ENCODE measurements at places on chromosomes 7 and 10.

DNA sequence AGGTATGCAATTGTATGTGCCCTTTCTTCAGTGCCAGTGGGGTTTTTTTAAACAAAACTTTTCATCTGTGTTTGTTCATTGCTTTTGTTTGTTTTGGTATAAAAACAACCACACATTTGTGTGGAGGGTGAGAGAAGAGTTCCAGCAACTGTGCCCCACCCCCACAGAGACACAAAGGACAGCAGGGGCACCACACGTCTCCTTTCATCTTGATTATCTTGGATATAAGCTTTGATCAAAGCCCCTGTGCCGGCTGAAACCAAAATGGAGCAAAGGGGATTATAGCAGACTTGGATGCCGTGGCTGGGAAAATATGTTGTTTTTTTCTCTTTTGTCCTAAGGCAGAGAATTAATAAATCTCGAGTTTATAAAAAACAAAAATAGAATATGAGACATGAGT, 111.8 kb upstream of the RSU1 start:
- no peak for DNase-seq

GRCh38 chr10:103632247-103632642, 138.7 kb downstream of the NEURL1 start:
- DNase-seq, result no peak

GRCh38 chr7:3787717-3788264, 486.7 kb downstream of the SDK1 start:
- DNase-seq, result no peak

GRCh38 chr10:31961277-31962074, 32.8 kb upstream of the ARHGAP12 start:
- peak; percentile 96 for DNase-seq

DNA sequence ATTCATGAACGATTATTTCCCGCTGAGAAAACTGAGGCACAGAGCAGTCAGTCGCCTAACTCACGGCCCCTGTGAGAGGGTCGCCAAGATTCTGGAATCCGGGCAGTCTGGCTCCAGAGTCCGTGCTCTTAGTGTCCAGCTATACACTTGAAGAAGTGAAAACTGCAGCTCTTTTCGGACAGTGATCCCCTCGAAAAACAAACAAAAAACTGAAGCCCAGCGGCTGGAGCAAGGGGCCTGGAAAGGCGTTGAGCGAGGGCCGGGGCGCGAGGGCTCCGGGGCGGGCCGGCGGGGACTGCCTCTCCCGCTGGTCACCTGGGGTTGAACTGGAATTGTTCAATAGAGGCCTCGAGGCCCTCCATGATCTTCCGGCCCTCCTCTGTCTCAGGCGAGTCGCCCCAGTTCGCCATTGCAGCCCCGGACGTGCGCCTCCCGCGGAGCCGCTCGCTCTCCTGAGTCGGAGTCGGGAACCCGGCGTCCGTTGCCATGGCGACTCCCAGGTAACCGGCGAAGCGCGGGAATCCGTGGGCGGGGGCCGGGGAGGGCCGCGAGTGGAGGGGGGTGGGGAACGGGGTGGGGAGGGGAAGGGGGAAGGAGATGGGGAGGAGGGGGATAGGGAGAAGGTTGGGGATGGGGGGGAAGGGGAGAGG, 881 bp downstream of the C10orf67 start:
- no peak for DNase-seq
